Natural killer cell (primary cell): ENCODE measurements at places on chromosomes 2 and 18. TPM values are rescaled to one million over a fixed set of nuclear protein-coding genes. Genes with fewer than 3 reads are reported as not detected.

DNA sequence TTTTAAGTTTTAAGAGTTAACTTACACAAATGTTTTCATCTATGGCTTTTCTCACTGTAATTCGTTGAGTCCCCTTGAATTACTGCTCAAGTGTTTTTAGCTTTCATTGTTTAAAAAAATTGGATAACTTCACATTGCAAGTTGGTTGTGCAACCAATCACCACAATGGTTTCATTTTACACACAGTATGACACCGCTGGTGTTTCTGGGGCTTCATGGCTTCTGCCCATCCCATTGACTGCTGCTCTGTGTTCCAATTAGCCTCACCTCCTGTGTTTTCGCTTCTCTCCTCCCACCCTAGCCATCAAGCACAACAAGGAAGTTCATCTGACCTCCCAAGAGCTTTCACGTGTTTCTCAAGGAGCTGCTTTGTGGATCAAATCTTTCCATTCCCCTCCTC lies 199.1 kb upstream of the CHAC2 start:
- no peak overlapping the region for H3K27ac ChIP-seq
- H3K36me3 ChIP-seq: no peaks in the 10 kb centered on the region
- H3K4me3 ChIP-seq: no peak overlapping the region
- H3K4me1 ChIP-seq: no peaks in the 10 kb centered on the region
- no peaks in the 10 kb centered on the region for H3K27me3 ChIP-seq

DNA sequence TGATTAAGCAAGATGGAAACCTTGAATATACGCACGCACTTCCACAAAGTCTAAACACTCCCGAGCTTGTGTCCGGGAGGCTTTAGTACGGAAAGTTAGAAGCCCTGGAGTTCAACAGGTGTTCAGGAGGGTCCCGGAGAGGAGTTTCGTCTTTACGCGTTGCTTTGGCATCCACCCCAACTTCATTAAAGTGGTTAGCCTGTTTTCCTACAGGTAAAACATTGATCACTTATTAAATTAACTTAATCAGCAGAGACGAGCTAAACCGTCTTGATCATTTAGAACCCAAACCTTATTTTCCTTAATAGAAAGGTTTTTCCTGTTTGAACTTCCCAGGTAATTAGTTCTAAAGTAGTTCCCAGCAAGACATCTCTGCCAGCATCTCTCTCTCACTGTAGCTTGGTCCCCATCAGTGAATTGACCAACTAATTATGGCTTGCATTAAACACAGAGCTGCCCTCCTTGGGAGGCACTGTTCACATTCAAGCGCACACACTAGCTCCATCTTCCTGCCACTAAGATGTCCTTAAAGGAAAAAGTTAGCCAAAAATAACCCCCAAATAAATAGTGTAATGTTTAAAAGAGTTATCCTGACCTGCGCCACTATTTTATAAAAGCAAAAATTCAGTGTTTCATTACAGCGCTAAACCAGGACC lies 1.4 kb downstream of the NPAS2 start:
- H3K4me3 ChIP-seq: no peak overlapping the region
- H3K36me3 ChIP-seq: no peaks in the 10 kb centered on the region
- no peak overlapping the region for H3K27ac ChIP-seq
- peaks cover 2% of the 10 kb centered on the region for H3K4me1 ChIP-seq
- peaks cover 7% of the 10 kb centered on the region for H3K27me3 ChIP-seq

DNA sequence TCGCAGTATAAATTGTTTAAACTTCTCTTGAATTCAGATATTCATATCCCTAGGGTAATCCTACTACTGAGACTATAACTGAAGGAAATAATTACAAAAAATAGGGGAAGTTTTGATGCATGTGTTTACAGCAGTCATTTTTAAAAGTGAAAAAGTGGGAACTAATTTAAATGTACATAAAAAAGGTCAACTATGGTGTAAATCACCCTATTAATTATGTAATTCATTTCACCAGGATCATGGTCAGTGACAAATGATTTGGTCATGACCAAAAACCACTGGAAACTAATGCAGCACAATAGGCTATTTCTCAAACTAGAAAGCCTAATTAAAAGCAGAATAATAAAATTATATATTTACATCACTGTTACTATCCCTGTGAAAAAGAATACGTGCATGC lies 5.0 kb upstream of the CNGA3 start:
- no peak overlapping the region for H3K4me3 ChIP-seq
- H3K27ac ChIP-seq: no peak overlapping the region
- peaks cover under 1% of the 10 kb centered on the region for H3K4me1 ChIP-seq
- no peak for DNase-seq
- no peaks in the 10 kb centered on the region for H3K36me3 ChIP-seq

DNA sequence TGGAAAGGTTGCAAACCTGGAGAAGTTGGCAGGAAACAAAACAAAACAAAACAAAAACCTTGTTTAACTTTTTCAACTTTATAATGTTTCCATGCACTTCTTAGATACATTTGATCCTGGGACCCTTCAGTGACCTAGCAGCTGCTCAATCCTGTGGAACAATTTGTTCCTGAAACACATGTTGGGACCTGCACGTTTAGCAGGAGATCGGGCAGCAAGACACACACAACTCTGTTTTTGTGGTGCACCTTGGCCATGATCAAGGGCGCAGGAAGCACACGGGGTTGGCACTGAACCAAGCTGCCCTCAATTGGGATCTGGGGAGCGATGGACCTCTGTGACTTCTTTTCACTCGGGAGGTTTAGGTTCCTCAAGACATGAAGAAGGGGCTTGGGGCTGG lies 268.7 kb downstream of the LOXHD1 start:
- no peak overlapping the region for H3K4me3 ChIP-seq
- H3K4me1 ChIP-seq: peaks cover 6% of the 10 kb centered on the region
- H3K27me3 ChIP-seq: no peaks in the 10 kb centered on the region
- no peaks in the 10 kb centered on the region for H3K36me3 ChIP-seq
- no peak overlapping the region for H3K27ac ChIP-seq

GRCh38 chr2:119240311-119241204 lies 16.9 kb downstream of the STEAP3 start:
- DNase-seq: no peak
- H3K36me3 ChIP-seq: no peaks in the 10 kb centered on the region
- H3K4me1 ChIP-seq: peaks cover 4% of the 10 kb centered on the region

- no peak for DNase-seq
- H3K27me3 ChIP-seq: no peaks in the 10 kb centered on the region
- H3K4me1 ChIP-seq: no peaks in the 10 kb centered on the region
Measured at GRCh38 chr18:10231220-10231619, 223.2 kb upstream of the APCDD1 start.

DNA sequence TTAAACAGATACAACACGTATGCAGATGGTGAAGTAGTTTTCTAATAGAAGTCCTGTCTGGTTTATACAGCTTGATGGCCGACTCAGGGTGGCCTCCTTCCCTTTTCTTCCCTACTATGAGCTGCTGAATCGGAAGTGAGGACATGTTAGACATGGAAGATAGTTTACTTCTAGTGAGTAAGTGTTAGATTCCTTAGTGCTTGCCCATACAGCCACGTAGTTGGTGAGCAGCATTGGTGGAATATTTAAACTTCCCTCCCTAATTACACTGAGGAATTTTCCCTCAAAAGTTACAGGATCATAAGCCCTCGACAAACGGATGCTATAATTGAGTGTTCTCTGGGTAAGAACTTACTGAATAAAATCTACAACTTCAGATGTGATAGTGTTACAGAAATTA lies 52.1 kb downstream of the RHBDD1 start:
- H3K27me3 ChIP-seq: no peaks in the 10 kb centered on the region
- no peaks in the 10 kb centered on the region for H3K4me1 ChIP-seq
- no peaks in the 10 kb centered on the region for H3K36me3 ChIP-seq
- no peak overlapping the region for H3K4me3 ChIP-seq
- no peak for DNase-seq
- no peak overlapping the region for H3K27ac ChIP-seq

GRCh38 chr18:63220903-63221302 lies 98.7 kb downstream of the BCL2 start:
- no peaks in the 10 kb centered on the region for H3K36me3 ChIP-seq
- no peak overlapping the region for H3K4me3 ChIP-seq
- H3K27ac ChIP-seq: no peak overlapping the region
- H3K27me3 ChIP-seq: no peaks in the 10 kb centered on the region

- H3K27me3 ChIP-seq: no peaks in the 10 kb centered on the region
- no peak overlapping the region for H3K4me3 ChIP-seq
- H3K27ac ChIP-seq: no peak overlapping the region
- DNase-seq: no peak
Measured at GRCh38 chr2:12890066-12890465, 173.3 kb downstream of the TRIB2 start.

DNA sequence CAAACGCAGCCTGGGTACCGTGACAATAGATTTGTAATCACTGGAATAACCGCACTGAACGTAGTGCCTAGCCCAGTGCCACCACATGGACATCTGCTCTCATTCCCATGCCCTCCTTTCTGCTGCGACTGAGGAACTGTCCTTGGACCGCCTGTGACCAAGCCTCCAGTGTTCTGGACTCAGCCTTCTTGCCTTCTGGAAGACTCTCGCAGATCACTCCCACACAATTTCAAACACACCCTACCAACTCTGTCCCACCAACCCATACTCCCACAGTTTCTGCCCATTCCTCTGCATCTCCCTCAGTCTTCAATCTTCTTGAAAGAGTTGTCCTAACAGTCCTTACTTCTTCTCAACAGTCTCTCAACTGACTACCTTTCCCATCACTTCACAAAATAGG lies 2.1 kb downstream of the RNF149 start:
- peak; percentile 40 for DNase-seq
- H3K4me3 ChIP-seq: peak overlapping the region; percentile 73
- H3K4me1 ChIP-seq: peaks cover 52% of the 10 kb centered on the region
- peak overlapping the region; percentile 87 for H3K27ac ChIP-seq
- no peaks in the 10 kb centered on the region for H3K27me3 ChIP-seq

DNA sequence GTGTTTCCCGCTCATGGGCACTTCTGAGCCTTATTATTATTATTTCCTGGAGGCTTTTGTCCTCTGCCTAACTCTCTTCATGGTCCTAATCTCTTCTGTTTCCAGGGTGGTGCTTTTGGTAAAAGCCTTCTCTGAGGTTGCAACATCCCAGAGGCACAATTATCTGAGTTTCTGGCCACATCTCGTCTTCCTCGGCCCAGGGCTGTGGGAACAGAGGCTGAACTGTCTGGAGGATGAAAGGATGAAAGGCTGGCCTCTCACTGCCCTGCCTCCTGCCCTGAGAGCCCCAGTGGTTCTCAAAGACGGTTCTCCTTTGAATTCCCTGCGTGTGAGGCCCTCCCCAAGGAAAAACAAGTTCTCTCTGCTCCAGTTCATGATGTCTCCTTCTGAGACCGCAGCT lies 13.8 kb downstream of the GYPC start:
- DNase-seq: no peak
- H3K27me3 ChIP-seq: no peaks in the 10 kb centered on the region
- no peak overlapping the region for H3K27ac ChIP-seq
- H3K36me3 ChIP-seq: peaks cover 9% of the 10 kb centered on the region
- no peak overlapping the region for H3K4me3 ChIP-seq

GRCh38 chr2:59018737-59019136 lies 777.6 kb upstream of the FANCL start:
- H3K27ac ChIP-seq: no peak overlapping the region
- no peak for DNase-seq
- no peak overlapping the region for H3K4me3 ChIP-seq
- no peaks in the 10 kb centered on the region for H3K27me3 ChIP-seq

DNA sequence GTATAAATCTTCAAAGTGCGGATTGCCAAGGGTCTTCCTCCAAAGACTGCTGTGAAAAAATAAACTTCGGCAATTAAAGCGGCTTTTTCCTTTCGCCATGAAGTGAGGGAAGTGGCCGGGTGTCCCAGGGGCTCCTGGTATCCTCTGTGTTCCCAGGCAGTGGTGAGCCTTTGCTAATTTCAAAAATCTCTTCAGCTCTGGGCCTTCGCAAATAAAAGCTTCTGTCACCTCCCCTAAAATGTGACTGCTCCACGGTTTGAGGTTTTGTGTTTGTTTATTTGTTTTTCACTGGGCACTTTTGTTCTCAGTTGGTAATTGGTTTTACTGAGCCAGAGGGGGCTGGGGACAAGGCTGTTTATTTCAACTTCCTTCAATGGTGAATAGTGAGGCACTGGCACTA lies 270.1 kb upstream of the POU3F3 start:
- no peaks in the 10 kb centered on the region for H3K4me1 ChIP-seq
- H3K27ac ChIP-seq: no peak overlapping the region
- H3K4me3 ChIP-seq: no peak overlapping the region
- H3K27me3 ChIP-seq: no peaks in the 10 kb centered on the region
- no peaks in the 10 kb centered on the region for H3K36me3 ChIP-seq
- DNase-seq: no peak

GRCh38 chr2:200081236-200081635 lies 125.9 kb downstream of the MAIP1 start:
- no peaks in the 10 kb centered on the region for H3K27me3 ChIP-seq
- H3K4me3 ChIP-seq: no peak overlapping the region
- no peaks in the 10 kb centered on the region for H3K4me1 ChIP-seq

GRCh38 chr2:73651591-73652230 lies 9.5 kb upstream of the NAT8 start:
- no peak overlapping the region for H3K4me3 ChIP-seq
- no peaks in the 10 kb centered on the region for H3K4me1 ChIP-seq
- H3K27ac ChIP-seq: no peak overlapping the region
- no peaks in the 10 kb centered on the region for H3K36me3 ChIP-seq
- no peak for DNase-seq
- no peaks in the 10 kb centered on the region for H3K27me3 ChIP-seq

DNA sequence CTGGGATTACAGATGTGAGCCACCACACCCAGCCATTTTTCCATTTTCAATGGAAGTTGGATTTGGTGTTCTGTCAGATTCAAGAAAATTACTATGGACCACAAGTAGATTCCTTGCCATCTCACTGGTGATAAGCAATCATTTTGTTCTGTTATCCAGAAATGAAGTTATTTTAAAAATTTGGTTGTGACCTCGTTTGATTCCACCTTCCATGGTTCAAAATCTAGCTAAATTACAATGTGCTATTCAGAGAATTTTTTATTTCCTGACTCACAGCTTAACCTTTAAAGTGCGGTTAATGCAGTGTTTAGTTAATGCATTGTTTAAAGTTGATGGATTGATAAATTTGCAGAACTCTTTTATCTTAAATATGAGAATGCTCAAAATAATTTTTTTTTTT lies 243.2 kb upstream of the BOD1L2 start:
- H3K36me3 ChIP-seq: no peaks in the 10 kb centered on the region
- no peak for DNase-seq
- H3K4me3 ChIP-seq: no peak overlapping the region

- no peak for DNase-seq
- H3K36me3 ChIP-seq: no peaks in the 10 kb centered on the region
- no peak overlapping the region for H3K27ac ChIP-seq
- no peaks in the 10 kb centered on the region for H3K4me1 ChIP-seq
- H3K4me3 ChIP-seq: no peak overlapping the region
Measured at GRCh38 chr2:84057917-84058560, 401.0 kb downstream of the SUCLG1 start.

- DNase-seq: no peak
- H3K27me3 ChIP-seq: no peaks in the 10 kb centered on the region
- no peaks in the 10 kb centered on the region for H3K4me1 ChIP-seq
- no peaks in the 10 kb centered on the region for H3K36me3 ChIP-seq
Measured at GRCh38 chr2:55843096-55843993, 80.2 kb downstream of the EFEMP1 start.

The PDE11A gene
- not detected for total RNA-seq

The KLHL41 gene
- total RNA-seq: not detected

The DUSP2 gene
- 564 TPM for total RNA-seq

The CYBRD1 gene
- total RNA-seq: 13.6 TPM

The ESPNL gene
- not detected for total RNA-seq

The SERPINB13 gene
- not detected for total RNA-seq

The EVA1A gene
- total RNA-seq: not detected

The SULT1C4 gene
- total RNA-seq: not detected

The PAX8 gene
- 0.65 TPM for total RNA-seq
